ENCODE measurements at places on chromosomes 4 and X. TPM values are rescaled to one million over a fixed set of nuclear protein-coding genes. Genes with fewer than 3 reads are reported as not detected.

DNA sequence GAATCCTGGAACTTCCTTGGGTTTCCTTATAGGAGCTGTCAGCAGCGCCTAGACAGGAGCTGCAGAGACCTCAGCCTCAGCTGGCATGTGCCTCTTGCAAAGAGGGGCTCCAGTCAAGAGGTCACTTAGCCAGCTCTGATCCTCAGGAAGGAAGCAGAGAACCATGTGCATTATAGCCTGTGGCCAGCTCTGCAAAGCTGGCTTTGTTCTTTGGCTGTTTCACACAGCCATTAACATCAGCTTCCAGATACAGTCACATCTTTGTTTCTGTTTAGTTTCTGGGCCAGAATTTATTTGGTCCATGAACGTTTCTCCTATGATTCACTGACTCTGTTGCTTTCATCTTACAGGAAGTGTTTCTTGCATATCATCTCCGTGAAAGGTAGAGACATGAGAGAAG lies 92.4 kb downstream of the CC2D2A start:
- DNase-seq, result no peak

DNA sequence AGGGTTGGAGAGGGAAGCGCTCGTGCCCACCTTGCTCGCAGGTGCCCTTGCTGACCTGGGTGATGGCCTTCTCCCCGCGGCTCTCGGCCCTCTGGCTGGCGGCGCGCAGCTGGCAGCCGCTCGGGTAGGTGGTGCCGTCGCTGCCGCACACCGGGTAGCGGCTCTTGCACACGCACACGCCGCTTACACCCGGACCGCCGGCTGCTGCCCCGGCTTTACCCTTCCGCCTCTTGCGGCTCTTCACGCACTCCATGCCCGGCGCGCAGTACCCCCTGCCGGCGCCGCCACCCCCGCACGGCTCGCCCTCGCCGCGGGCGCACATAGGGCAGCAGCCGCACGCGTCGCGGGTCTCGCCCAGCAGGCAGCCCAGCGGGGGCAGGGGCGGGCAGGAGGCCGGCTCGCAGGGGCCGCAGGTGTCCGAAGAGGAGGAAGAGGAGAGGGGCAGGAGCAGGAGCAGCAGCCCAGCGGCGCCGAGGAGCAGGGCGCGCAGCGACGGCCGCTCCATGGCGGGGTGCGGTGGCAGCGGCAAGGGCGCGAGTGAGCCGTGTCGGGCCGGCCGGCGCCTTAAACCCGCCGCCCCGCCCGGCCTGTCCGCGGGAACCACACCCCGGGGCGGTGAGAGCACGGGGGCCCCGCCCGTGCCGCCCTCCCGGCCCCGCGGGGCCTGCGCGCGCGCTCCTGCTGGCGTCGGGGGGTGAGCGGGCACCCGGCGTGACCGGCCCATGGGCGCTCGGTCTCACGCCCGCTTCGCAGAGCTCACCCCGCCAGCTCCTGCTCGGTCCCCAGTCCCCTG lies at the start of gene IGFBP7:
Gene IGFBP7, minus strand, starts transcription at position 539 of the 793 bp plus-strand sequence. Its CDS starts 34 bp downstream, at position 505.
- DNase-seq, result peak; percentile 28

DNA sequence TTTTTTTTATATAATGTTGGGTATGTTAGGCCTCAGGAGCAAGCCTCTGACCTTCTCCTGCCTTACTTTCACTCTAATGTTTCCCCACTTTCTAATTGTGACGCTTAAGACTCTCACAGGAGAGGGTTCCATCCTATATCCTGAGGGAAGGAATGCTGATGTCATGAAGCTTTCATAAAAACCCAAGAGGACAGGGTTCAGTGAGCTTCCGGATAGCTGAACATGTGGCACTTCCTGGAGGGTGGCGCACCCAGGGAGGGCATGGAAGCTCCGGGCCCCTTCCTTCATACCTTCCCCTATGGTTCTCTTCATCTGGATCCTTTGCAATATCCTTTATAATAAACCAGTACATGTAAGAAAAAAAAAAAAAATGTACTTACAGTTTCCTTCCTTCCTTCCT lies 48.0 kb upstream of the TMPRSS11E start:
- DNase-seq, result no peak

- DNase-seq, result no peak
Observed at GRCh38 chrX:41449131-41449530, 2.0 kb downstream of the NYX start.

DNA sequence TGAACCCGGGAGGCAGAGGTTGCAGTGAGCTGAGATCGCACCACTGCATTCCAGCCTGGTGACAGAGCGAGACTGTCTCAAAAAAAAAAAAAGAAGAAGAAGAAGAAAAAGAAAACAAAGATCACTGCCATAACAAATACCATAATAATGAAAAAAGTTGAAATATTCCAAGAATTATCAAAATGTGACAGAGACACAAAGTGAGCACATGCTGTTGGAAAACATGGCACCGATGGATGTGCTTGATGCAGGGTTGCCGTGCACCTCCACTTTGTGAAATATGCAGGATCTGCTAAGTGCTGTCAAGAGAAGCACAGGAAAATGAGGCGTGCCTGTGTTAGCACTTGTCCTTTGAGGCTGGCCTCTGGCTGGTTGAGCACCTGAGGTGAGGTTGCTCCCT lies 133.3 kb downstream of the STK32B start:
- no peak for DNase-seq

DNA sequence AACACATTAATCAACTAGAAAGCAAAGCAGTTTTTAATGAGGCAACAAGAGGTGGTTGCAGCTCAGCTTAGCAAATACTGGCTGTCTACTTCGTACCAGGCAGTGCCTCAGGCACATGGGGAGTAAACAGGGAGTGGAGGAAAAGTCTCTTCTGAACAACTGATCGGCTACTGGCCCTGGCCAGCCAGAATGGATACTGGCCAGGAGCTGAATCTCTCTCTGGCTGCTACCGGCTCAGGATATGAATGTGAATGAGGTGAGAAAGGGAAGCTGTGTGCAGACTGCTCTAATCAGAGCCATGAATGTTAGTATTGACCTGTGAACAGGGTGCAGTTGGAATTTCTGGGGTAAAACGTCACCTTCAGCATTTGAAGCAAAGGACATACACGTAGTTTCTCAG lies 77.3 kb downstream of the STK32B start:
- no peak for DNase-seq

- DNase-seq, result no peak
Observed at GRCh38 chrX:149898554-149898953, 17.6 kb downstream of the MAGEA8 start.

- DNase-seq, result no peak
Observed at GRCh38 chrX:129585691-129586090, 45.6 kb downstream of the OCRL start.

DNA sequence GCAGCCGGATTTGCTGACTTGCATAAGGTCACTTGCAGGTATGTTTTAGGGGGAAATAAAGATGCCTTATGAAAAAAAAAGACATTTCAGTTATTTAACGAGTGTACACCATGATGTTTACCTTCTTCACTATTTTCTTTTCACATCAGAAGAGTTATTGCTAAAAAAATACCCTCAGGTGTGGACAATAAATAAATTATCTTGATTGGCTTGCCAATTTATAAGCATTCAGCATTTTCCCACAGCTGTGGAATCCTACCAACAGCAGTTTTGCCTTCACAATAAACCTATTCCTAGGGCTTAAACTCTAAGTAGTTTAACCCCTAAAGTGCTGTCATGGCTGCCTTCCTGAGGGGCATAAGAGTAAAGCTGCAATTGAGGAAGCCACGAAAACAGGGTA lies 83.4 kb upstream of the S100G start:
- DNase-seq, result no peak

GRCh38 chrX:119481323-119481801 lies 13.1 kb downstream of the SLC25A5 start:
- DNase-seq, result no peak

- DNase-seq, result no peak
Observed at GRCh38 chr4:40571208-40571607, 58.5 kb downstream of the RBM47 start.

GRCh38 chr4:58254291-58254690 lies 1144.1 kb upstream of the IGFBP7 start:
- DNase-seq, result no peak

DNA sequence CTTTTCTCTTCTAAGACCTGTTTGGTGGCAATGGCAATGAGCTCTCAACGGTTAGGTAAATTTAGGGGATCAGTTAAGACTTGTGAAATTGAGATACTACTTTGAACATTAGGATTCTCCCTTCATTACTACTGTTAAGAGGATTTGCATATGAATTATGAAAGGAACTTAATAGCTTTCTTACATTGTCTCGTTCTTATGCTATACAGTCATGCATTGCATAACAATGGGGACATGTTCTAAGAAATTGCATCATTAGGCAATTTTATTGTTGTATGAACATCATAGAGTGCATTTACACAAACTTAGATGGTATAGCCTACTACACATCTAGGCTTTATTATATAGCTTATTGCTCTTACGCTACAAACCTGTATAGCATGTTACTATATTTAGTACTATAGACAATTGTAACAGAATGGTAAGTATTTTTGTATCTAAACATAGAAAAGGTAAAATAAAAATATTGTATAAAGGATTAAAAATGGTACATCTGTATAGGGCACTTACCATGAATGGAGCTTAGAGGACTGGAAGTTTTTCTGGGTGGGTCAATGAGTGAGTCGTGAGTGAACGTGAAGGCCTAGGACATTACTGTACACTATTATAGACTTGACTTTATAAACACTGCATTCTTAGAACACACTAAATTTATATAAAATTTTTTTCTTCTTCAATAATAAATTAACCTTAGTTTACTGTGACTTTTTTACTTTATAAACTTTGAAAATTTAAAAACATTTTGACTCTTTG lies 62.5 kb downstream of the PAQR3 start:
- DNase-seq, result no peak

GRCh38 chr4:184513802-184514120 lies 39.4 kb upstream of the IRF2 start:
- DNase-seq, result no peak

GRCh38 chr4:139007640-139008039 lies 7.9 kb upstream of the NOCT start:
- no peak for DNase-seq

DNA sequence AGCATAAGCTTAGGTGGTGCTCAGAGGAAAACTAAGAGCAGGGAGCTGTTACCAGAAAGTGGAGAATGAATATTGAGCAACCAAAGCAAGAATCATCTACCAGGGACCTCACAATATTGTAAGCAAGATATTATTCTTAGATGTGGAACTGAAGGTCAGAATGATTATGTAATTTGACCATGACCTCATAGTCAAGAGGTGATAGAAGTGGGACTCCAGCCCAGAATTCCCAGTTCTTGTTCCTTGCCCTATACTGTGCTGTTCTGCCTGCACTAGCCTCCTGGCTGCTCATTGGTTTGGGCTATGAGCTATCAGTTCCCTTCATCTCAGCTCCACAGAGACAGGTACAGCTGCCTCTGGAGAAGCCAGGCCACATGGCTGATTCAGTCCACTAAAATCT lies 229.4 kb downstream of the LDB2 start:
- DNase-seq, result no peak

GRCh38 chr4:48905363-48906015 lies 1.1 kb downstream of the OCIAD2 start:
- DNase-seq, result no peak

- DNase-seq, result no peak
Observed at GRCh38 chr4:66736606-66737005, 808.7 kb downstream of the CENPC start.

- peak; percentile 33 for DNase-seq
Observed at GRCh38 chr4:151045907-151046306, 30.8 kb upstream of the LRBA start.

- DNase-seq, result no peak
Observed at GRCh38 chr4:79381161-79381560, 26.9 kb downstream of the GK2 start.

GRCh38 chr4:165542476-165542875 lies 163.7 kb downstream of the CPE start:
- DNase-seq, result no peak

- DNase-seq, result no peak
Observed at GRCh38 chr4:45846016-45846415, 277.8 kb downstream of the GABRG1 start.

- DNase-seq, result no peak
Observed at GRCh38 chr4:168521721-168522120, 24.9 kb downstream of the PALLD start.

DNA sequence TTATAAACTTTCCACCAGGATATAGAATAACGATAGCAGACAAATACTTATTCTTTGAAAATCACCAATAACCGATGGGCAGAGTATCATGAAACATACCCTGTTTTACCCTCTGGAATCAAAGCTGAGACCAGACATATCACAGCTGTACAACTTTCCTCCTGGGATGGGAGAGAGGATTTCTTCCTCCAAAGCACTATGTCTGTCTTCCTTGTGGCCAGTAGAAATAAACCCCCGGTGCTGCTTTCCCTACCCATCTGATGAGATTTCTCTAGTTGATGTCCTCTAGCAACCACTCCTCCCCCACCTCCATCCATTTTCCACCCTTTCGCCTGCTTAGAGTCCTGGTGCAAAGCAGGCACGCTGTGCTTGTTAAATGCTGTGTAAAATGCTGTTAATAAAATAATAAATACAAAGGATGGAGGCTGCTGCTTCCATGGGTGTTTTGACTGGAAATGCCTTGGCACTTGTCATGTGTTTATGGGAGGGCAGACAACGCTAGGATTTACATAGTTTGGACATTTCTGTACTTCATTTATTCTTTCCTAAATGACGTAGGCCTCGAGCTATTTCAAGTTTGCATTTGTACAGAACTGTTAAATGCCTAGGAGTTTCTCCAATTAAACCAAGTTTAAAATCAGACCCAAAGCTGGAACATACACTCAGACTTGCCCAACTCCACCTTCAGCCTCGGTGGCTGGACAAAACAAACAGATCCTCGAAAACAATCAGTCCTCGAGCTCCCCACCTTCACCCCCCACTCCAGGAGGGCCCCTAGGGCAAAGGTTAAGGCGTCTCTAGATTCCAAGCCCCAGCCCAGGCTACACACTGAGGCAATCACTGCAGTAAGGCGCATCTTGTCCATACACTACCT lies 10.1 kb downstream of the BCOR start:
- no peak for DNase-seq

DNA sequence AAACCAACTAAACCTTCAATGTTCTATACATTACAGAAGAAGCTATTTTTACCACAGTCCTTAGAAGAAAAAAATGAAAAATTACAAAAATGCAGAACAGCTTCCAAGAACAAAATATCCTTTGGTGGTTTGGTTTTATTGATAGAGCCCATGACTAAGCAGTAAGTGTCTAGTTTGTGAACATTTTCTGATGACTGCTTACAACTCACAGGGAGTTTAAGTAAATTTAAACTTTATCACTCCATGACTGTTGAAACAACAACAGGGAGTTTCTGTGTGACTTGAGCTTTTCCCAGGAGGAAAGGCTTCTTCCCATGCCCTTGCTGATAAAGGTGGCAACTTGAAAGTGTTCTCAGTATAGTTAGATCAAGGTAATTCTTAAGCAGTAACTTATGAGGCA lies 2.9 kb downstream of the PF4 start:
- no peak for DNase-seq

Gene GPC4
- total RNA-seq, result 120 TPM

Gene SPANXC
- total RNA-seq, result not detected

Gene DGAT2L6
- total RNA-seq, result not detected

Gene RUFY3
- total RNA-seq, result 52.3 TPM

Gene CT47B1
- total RNA-seq, result not detected

Gene CD99
- 72.1 TPM for total RNA-seq

Gene BBS12
- total RNA-seq, result 2.7 TPM

Gene KIF4A
- 34.9 TPM for total RNA-seq

Gene SMIM20
- total RNA-seq, result 48.5 TPM

Gene CCDC120
- 13.0 TPM for total RNA-seq

Gene PNMA6A
- total RNA-seq, result 4.5 TPM

Gene SPRY1
- 107 TPM for total RNA-seq

Gene XAGE2
- not detected for total RNA-seq

Gene KIT
- total RNA-seq, result 23.3 TPM

Gene FGD1
- 36.3 TPM for total RNA-seq

Gene SERTM2
- total RNA-seq, result 0.18 TPM

Gene MMGT1
- 18.8 TPM for total RNA-seq

Gene RPA4
- total RNA-seq, result not detected

Gene CD38
- total RNA-seq, result 0.37 TPM

Gene CT45A10
- not detected for total RNA-seq

Gene HELQ
- 10.1 TPM for total RNA-seq
